ENCODE measurements at places on chromosomes 4 and X.

GRCh38 chr4:48633657-48634056 is 143.6 kb downstream of the ZAR1 start:
- DNase-seq, result no peak

GRCh38 chr4:48478273-48478672 is 4.9 kb upstream of the SLC10A4 start:
- no peak for DNase-seq

GRCh38 chr4:1629699-1630083 is 54.4 kb downstream of the FAM53A start:
- no peak for DNase-seq

DNA sequence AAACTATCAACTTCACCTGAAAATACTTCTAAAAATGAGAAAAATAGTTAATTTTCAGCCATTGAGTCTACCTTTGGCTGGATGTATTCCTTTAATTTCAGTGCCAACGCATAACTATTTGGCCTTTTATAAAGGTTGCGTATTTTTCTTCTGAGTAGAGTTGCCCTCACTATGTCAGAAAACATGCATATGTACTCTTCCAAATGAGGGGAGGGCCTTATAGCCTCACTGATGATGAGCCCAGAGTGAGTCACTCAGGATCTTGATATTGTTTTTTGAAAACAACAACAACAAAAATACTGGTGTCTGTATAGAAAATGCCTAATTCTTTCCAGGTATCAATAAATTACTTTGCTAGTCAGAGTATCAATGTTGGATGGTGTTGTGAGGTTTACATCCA is 349.3 kb downstream of the FBXO8 start:
- no peak for DNase-seq

DNA sequence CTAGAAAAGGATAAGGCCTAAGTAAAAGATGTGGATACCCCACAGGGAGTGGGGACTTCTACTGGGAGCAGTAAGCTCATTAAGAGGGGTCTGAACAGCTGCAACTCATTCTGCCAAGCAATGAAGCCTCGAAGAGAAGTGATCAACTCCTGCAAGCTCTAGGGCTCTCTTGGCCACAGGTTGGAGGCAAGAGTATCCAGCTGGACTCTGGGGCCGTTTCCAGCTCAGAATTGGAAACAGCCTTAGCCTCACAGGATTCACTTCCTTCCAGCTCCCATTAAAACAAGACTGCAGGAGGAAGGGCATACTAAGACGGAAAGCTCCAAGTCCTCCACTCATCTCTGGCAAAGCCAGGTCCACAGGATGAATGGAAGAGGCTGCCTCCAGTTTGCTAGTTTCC is 126.3 kb downstream of the ATG4A start:
- no peak for DNase-seq

- no peak for DNase-seq
Observed at GRCh38 chr4:74114234-74114633, 15.2 kb upstream of the CXCL2 start.

- no peak for DNase-seq
Observed at GRCh38 chr4:102388611-102389010, 43.3 kb upstream of the SLC39A8 start.

DNA sequence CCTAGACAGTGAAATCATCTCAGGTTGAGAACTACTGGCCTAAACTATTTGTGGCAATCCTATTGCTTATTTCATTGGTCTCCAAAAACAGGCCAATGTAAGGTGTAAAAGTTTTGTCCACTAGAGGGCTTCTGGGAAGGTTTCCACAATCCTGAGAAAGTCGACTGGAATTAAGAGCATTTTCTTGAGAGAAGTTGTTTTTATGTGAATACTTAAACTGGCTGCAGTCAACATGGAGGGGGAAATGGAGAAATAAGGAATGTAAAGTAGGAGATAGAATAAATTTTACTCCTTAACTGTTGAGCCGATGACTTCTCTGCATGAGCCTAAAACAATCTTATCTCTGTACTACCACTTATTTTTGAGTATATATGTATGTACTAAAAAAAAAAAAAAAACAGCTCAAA is 11.0 kb upstream of the EIF4E start:
- no peak for DNase-seq

GRCh38 chrX:129572422-129572821 is 32.4 kb downstream of the OCRL start:
- no peak for DNase-seq

- DNase-seq, result no peak
Observed at GRCh38 chr4:185920171-185920570, 108.2 kb upstream of the SORBS2 start.

DNA sequence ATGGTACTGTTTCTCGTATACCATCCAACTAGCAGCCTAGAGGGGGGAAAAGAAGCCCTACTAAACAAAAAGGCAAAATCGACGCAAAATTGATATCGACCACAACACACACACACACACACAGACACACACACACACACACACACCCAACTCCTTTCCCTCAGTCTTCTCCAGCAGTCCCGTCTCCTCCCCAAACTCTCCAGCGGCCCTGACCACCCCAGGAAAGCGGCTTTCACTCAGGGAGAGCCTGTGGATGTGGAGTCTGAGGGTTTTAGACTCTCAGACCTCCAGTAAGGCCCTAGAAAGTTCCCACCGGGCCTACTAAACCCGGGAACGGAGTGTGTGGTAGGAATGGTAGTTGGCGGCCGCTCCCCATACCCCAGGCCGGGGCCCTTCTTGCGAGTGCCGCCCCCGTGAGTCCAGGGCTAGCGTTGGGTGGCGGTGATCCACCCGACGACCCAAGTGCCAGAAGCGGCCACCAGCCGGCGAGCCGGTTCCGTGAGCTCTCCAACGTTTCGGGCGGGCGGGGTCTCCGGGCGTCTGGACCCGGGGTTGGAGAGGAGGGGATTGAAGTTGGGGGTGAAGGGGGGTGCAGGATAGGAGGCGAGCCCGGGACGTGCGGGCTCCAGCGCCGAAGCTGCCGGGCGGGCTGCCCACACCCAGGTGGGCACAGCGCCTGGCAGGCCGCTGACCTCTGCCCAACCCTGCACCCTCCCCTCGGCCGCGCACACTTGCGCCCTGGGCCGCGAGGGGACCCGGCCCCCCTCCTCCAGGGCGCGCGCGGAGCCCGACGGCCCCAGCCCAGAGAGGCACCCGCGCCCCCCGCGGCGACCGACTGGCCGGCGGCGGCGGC is 13.7 kb downstream of the ARX start:
- DNase-seq, result no peak

GRCh38 chrX:134746410-134746785 is 88.1 kb upstream of the PLAC1 start:
- no peak for DNase-seq

GRCh38 chr4:42018451-42018850 is 28.1 kb downstream of the SLC30A9 start:
- no peak for DNase-seq

DNA sequence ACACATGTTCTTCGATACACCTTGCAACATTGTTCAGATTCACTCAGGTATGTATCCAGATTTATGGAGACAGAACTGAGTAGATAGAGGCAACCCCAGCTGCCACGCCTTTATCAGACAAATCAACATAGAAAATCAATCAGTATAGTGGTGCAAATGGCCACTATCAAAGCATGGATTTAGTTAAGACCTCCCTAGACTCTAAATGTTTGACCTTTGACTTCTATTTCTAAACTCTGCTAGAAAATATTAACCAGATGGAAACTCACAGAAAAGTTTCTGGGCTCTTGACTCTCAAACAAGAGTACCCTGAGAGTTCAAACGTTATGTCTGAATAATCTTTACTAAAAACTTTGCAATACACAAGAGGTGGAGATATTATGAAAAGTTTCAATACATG is 411.5 kb downstream of the IQCM start:
- DNase-seq, result no peak

DNA sequence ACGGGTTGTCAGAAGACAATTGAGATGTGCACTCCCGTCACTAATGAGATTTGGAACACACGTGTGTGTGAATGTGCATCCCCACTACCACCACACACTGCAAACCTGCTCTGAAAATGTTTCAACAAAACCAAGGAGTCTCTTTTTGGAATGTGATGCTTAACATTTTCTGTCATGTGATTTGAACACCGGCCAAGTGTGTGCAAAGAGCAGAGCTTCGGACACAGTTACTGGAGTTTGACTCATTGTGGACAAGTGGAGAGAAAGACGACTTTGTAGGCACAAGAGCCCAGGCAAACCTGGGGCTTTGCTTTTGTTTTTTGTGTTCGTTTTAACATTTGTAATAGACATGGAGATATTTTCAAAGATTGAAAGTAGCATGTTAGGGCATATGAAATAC is 49.2 kb downstream of the CCKAR start:
- no peak for DNase-seq

DNA sequence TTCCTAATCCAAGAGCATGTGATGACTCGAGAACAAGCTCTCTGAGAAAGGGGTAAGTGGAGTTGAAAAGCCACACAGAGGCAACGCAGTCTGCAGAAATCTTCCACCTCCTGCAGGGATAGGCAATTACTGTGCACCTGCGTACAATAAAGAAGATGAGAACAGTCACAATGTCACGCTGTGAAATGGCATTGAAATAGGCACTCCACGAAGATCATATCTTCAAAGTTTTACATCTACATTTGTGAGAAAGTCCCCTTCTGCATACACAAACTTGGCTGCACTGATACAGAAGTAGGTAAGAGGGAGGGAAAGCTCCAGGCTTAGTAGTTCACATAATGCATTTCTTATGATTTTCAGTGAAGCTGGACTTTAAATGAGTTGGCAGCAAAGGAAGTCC is 27.1 kb downstream of the DDX60L start:
- DNase-seq, result no peak
